ENCODE measurements at places on chromosomes 13 and 19.

- no peak for DNase-seq
These were observed 1212.0 kb downstream of the PCDH17 start for GRCh38 chr13:58843567-58843966.

DNA sequence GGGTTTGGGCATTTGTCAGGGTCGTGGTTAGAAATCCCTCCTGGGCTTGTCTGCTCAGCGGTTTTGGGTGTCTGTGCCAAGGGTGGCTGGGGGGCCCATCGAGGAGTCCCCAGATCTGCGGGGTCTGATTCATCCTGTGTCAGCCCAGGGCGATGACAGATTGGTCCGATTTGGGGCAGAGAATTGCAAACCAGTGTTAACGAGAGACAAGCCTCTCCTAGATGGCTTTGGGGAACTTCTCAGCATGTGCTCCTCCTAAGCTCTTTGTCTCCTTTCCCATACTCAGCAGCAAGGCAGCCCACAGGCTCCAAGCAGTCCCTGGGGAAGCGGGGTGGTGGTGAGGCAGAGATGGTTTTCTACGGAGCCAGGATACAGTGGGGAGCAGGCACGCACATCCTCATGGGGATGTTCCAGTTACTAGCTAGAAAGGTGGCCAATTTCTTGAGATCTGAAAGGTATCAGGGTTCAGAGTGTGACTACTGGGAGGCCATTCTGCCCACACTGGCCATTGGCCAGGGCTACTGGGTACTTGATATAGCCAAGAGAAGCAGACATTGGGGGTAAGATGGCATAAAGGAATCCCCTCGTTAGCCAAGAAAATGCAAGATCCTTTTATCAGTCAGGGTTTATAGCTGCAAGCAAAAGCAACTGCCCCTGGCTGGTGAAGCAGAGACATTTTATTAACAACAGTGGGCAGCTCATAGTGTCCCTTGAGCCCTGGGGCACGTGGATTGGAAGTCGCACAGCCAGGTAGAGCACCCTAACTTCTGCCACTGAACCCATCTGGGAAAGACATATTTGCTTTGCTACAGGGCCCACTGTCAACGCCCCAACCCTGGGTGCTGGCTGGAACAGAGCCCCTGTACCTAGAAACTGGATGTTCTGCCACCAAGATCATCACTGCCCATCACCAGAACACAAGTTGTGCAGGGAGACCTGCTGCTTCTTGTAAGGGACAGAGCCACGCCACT is 63.6 kb downstream of the RGCC start:
- no peak for DNase-seq

DNA sequence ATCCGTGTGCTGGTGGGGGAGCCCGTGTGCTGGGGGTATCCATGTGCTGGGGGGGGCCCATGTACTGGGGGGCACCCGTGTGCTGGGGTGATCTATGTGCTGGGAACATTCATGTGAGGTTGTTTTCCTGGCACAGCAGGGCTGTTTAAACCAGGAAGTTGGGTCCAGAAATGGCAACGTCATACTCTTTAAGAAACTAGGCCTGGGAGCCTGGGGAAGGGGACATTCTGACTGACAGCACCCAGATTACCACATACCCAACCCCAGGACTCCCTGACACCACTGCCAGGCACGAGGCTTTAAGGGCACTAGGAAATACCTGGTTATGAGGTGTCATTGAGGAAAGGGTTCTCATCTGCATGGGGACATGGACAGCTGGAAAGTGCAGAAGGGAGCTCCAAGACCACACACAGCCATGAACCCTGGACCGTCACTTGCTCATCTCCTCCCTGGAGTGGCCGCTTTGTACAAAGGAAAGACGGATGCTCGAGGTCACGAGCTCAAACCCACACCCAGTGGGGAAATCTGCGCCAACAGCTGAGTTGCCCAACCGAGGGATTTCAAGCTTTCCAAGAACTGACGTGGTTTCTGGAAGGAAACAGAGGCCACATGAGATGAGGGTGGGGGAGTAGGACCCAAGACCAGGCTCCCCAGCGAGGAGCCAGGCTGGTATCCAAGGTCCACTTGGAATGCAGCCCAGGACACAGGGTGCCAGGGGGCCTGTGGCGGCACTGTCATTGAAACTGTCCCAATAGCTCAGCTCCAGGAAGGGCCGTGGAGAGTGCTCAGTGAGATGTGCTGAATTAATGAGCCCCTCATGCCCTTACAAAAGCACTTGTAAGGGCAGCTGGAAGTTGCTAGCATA is 40.9 kb downstream of the RAB20 start:
- no peak for DNase-seq

- DNase-seq = no peak
These were observed 631 bp upstream of the PALM3 start for GRCh38 chr19:14062558-14062855.

DNA sequence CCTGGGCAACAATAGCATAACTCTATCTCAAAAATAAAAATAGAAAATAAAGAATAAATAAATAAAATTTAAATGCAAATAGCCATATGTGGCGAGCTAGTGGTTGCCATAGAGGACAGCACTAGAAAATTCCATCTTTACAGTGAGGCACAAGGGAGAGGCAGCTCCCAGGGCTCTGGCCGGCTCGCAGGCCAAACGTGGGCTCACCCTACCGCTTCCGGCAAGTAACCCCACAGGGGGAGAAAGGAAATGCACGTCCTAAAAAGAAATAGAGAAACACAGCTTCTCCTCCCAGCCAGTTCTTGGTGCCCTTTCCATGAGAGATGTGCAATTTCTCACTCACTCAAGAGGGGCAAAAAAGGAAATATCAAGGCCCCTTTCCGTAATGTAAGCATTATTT is 12.4 kb upstream of the GRWD1 start:
- DNase-seq = no peak

DNA sequence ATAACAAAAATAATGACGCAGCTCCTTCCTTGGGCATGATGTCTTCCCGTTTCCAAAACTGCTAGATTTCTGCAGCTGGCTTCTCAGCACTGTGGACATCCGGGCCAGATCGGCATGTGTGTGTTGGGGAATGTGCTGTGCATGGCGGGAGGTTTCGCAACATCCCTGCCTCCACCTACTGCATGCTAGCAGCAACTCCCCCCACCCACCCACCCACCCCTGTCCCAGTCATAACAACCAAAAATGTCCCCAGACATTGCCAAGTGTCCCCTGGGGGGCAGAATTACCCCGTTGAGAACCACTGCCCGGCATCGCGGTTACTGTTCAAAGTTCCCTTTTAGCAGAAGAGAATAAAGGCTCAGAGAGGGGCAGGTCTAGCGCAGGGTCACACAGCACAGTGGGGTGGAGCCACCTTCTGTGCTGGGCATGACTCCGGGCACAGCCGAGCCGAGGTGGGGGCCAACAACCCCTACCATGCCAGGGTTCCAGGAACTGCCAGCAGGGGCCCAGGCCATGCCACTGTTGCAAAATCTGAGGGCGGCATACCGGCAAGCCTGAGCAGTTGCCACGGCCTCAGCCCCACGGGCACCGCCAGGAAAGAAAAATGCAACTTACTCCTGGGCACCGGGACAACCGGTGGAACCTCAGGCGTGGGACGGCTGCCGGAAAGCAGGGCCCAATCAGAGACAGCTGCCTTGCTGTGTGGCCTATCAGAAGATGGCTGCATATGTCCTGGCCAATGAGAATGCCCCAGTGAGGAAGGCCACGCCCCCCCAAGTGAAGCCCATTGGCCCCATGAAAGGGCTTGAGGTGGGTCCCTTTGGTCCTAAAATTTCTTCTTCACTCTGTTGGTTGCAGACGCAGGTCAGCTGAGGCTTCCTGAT is 22.5 kb upstream of the NFIC start:
- peak; percentile 55 for DNase-seq

DNA sequence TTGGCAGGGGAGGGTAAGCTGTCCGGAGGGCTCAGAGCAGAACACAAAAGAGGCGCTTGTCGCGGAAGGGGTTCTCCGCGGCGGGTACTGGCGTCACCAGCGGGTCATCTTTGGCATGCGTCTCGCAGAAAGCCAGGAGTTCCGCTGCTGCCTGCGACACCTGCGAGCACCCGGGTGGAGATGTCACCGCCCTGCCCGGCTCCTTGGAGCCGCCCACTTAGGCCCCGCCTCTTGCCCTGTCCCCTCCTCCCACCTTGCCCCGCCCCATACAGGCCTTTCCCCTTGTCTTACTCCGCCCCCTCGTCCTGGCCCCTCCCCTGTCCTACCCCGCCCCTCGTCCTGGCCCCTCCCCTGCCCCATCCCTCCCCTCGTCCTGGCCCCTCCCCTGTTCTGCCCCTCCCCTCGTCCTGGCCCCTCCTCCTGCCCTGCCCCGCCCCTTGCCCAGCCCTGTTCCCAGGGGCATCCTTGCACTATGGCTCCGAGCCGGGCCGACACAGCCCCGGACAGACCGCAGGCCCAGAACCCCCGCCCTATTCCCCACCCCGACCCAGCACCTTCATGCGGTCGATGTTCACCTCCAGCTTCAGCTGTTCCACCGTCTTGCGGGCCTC is 1.9 kb downstream of the GNG8 start:
- DNase-seq = peak; percentile 66

DNA sequence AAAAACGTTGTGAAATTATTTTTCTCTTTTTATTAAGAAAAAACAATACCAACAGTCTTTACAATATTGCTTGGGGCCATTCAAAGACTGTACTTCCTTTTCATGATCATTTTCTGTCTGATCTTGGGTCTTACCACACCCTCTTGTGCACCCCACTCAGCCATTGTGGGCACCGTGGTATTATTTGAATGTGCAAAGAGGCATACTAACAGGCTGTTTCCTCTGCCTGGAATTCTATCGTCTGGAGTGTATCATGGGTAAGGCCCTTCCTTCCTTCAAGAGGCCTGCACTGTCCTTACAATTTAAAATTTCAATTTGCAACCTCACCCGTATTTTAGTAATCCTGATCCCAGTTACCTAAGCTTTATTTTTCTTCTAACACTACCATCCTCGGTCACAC is 76.5 kb downstream of the FGF14 start:
- DNase-seq = no peak

- DNase-seq = no peak
These were observed 3.5 kb upstream of the TLE5 start for GRCh38 chr19:3065675-3066357.

DNA sequence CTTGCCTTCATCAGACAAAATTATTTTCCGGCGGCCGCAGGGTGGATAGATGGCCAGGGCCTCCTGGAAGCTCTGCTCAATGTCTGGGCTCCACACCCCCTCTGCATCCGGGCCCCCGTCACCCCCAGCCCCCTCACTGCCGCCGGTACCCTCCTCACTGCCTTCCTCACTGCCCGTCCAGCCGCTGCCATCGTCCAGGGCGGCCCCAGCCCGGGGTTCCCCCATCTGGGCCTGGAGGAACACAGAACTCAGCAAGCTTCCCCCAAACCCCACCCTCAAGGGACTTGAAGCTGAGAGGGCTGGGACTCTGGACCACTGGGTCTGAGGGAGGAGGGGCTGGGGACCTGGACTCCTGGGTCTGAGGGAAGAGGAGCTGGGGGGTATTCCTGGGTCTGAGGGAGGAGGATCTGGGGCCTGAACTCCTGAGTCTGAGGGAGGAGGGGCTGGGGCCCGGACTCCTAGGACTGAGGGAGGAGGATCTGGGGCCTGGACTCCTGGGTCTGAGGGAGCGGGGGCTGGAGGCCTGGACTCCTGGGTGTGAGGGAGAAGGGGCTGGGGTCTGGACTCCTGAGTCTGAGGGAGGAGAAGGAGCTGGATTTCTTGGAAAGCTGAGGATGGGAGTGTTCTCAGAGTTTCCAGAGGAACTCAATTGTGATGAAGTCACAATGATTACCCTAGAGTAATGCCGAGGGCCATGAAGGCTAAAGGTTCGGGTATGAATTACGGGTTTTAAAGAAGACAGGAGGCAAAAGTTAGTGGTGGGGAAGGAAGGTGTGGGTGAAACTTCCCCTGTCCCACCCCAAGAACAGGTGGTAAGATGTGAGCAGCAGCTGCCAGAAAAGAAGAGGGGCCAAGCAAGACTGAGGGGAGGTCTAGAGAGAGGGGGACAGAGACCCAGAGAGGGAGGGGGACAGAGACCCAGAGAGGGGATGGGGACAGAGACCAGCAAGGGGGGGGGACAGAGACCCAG is 2.1 kb downstream of the TEAD2 start:
- DNase-seq = no peak

DNA sequence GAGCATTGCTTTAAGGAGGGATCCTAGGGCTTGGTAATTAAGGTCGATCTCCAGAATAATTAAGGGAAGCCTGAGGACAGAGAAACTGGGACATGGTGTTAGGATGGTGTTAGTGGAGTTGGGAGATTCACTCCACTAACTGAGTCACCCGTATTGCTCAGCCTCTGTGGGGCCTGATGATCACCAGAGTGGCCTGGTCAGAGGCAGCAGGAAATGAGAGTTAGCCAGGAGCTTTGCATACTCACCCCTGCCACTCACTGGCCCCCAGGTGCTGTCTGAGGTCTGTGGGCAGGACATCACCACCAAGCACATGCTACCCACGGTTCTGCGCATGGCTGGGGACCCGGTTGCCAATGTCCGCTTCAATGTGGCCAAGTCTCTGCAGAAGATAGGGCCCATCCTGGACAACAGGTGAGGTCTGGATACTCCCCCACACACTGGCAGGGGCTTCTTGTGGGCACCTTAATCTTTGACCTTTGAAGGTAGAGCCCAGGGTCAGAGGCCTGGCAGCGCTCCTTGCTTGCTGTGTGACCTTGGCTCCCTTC is 32.1 kb downstream of the PPP2R1A start:
- no peak for DNase-seq

- DNase-seq = no peak
These were observed 14.9 kb downstream of the FXYD5 start for GRCh38 chr19:35169221-35169995.

- DNase-seq = no peak
These were observed 4.5 kb downstream of the BSG start for GRCh38 chr19:576768-577438.

DNA sequence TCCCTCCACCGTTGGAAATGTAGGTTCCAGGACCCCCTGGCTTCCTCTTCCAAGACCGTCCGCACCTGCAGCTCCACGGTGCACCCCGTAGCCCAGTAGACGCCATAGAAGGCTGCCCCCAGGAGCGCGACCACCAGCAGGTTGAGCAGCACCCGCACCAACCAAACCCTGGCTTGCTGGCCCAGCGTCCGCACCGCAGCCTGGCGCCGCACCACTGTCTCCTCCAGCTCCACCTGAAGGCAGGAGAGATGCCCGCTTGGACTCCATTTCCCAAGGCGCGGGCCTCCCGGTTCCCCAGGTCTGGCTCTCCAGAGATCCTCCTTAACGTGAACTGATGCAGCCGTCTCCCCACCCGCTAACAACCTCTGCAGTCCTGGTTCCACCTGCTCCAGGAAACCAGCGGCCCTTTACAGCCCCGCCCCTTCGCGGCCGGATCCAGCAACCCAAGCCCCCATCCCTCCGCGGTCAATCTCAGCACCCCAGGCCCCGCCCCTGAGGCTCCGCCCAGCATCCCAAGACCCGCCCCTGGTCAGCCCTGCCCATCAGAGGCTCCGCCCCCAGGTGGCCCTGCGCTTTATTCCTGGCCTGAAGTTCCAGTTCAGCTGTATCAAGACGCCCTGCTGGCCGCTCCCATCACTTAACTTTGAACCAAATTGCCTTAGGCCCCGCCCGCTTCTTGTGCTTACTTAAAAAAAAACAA is 5.0 kb upstream of the LENG1 start:
- no peak for DNase-seq

GRCh38 chr13:29688193-29688592 is 92.7 kb upstream of the SLC7A1 start:
- no peak for DNase-seq

Measured in skeletal muscle cell (primary cell).